ENCODE measurements at places on chromosomes 7 and 10. TPM values are rescaled to one million over a fixed set of nuclear protein-coding genes. Genes with fewer than 3 reads are reported as not detected.

DNA sequence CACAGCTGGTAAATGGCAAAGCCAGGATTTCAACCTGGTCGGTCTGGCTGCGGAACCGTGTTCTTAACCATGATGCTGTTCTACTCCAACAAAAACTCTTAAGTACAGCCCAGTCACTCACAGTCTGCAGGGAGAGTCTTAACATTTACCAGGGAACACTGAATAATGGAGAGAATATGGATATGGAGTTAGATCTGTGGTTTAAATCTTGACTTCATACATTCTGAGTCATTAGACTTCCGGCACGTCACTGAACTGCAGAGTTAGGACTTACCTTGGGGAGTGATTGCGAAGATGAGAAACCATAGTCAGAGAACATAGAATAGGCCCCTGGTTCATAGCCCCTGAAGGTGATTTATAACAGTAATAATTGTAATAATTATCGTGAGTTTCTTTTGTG is 61.7 kb downstream of the ADRA2A start:
- H3K4me1 ChIP-seq, result no peaks in the 10 kb centered on the region
- H3K27ac ChIP-seq, result no peak overlapping the region
- H3K36me3 ChIP-seq, result no peaks in the 10 kb centered on the region
- no peak overlapping the region for H3K4me3 ChIP-seq
- H3K27me3 ChIP-seq, result no peaks in the 10 kb centered on the region

The DNA2 gene
- total RNA-seq, result 18.2 TPM

The SUGCT gene
- total RNA-seq, result 2.2 TPM

GRCh38 chr10:132882069-132882951 is 60.1 kb downstream of the CFAP46 start:
- no peak for DNase-seq
- H3K27me3 ChIP-seq, result no peaks in the 10 kb centered on the region
- H3K4me1 ChIP-seq, result no peaks in the 10 kb centered on the region
- no peak overlapping the region for H3K4me3 ChIP-seq
- no peak overlapping the region for H3K27ac ChIP-seq
- no peaks in the 10 kb centered on the region for H3K36me3 ChIP-seq

The CYP26C1 gene
- 2.0 TPM for total RNA-seq

The CD36 gene
- 0.58 TPM for total RNA-seq

- peak; percentile 66 for DNase-seq
- H3K4me1 ChIP-seq, result peaks cover 18% of the 10 kb centered on the region
- H3K36me3 ChIP-seq, result no peaks in the 10 kb centered on the region
- H3K27ac ChIP-seq, result peak overlapping the region; percentile 63
- H3K4me3 ChIP-seq, result peak overlapping the region; percentile 95
- H3K27me3 ChIP-seq, result no peaks in the 10 kb centered on the region
Observed at GRCh38 chr7:7183061-7183837, 905 bp downstream of the C1GALT1 start.

The HOGA1 gene
- total RNA-seq, result 0.91 TPM

The FKBP6 gene
- total RNA-seq, result not detected

The GRID2IP gene
- total RNA-seq, result not detected

The ELAPOR2 gene
- total RNA-seq, result 63.5 TPM

DNA sequence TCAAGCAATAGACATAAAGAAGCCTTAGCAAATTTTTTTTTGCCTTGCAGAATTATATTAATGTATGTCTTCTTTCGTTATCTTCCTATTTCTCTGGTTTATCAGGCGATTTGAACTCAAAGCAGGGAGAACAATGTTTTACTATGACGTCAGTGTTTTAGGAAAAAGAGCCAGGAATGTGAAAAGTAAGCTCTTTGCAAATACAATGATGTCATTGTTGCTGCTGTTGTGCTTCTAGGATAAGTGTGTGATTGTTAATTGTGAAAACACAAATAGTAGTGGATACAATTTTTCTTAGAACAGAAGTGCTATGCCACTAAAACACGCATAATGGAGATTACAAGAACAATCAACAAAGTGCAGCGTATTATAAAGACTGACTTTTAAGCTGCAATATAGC is 9.5 kb upstream of the AUTS2 start:
- H3K27ac ChIP-seq, result no peak overlapping the region
- DNase-seq, result no peak
- H3K4me3 ChIP-seq, result no peak overlapping the region
- no peaks in the 10 kb centered on the region for H3K27me3 ChIP-seq

DNA sequence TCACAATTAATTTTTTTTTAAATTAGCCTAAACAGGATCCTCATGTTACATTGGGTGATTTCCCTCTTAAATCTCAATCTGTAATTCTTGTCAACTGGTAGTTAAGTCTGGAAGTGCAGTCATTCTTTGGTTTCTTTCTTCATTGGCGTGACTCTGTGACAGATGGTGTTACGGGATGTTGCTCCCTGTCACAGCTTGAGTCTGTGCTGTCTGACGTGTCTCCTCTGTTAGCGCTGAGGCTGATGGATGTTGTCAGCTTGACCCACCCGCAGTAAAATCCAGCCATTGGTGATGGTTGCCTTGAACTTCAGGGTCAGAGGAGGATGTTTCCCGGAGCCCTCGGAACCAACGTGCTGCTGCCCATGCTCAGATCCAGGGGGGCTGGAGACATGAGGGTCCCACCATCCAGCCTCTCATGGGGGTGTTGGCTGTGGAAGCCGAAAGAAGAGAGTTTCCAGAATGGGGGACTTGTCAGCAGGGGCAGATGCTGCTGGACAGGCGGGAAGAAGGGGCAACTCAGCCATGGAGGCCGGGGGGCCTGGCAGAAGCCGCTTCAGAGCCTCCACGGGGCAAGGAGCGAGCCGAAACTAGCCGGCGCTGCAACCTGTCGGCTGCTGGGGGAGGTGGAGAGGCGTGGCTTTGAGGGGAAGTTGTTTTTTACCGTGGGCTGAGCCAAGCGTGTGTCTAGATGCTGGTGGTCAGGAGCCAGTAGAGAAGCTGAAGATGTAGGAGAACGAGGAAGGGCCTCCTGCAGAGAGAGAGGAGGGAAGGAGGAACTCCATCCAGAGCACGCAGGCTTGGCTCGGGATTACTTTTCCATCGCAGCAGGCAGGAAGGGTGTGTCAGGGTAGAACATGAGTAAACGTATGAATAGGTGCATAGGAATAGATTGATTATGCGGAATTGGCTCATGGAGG is 3.5 kb downstream of the SUN1 start:
- no peak overlapping the region for H3K27ac ChIP-seq
- H3K36me3 ChIP-seq, result peaks cover 8% of the 10 kb centered on the region
- no peaks in the 10 kb centered on the region for H3K27me3 ChIP-seq

DNA sequence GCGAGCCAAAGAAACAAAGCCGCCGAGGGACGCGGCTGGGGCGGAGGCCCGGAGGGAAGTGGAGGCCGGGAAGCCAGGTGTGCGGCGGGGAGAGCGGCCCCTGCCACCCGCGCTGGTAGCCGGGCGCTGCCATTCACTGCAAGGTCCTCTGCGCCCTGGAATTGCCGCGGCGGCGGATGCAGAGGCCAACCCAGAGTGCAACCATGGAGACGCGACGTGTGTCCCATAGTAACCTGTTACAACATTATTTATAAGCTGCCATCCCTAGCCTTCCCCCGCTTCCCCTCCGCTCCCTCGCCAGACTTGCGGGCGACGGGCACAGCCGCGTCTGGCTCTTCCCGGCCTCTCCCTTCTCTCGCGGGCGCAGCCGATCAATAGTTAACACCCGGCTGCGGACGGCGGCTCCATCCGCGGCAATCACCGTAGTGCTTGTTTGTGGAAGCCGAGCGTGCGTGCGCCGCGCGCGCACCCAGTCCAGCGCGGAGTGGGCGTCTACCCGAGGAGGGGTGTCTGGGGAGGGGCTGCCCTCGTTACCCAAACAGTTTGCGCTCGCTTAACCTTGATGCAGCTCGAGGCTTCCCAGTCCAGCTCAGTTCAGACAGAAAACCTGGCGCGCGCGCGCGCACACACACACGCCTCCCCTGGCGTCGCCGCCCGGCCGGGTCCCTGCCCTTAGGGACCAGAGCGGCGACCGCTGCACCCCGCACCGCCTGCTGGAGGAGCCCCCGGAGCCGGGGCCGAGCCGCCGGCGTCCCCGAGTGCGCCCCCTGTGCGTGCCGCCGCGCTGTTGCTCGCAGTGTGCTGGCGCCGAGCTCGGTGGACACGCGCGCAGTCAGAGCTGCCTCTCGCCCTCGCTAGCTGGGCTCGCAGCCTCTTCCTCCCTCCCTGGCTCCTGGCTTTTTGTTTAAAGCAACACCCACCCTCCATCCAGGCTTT is 165.4 kb upstream of the DPP6 start:
- no peak overlapping the region for H3K4me3 ChIP-seq
- H3K36me3 ChIP-seq, result no peaks in the 10 kb centered on the region
- H3K27ac ChIP-seq, result no peak overlapping the region
- no peaks in the 10 kb centered on the region for H3K4me1 ChIP-seq
- no peak for DNase-seq

The SORBS1 gene
- 3.2 TPM for total RNA-seq

GRCh38 chr10:89053555-89053954 is 63.0 kb downstream of the FAS start:
- no peak for DNase-seq
- H3K4me1 ChIP-seq, result no peaks in the 10 kb centered on the region
- H3K27me3 ChIP-seq, result no peaks in the 10 kb centered on the region
- no peak overlapping the region for H3K4me3 ChIP-seq
- H3K36me3 ChIP-seq, result no peaks in the 10 kb centered on the region

GRCh38 chr7:98992076-98992475 is 113.7 kb downstream of the TRRAP start:
- no peak overlapping the region for H3K27ac ChIP-seq
- no peak for DNase-seq
- peaks cover 62% of the 10 kb centered on the region for H3K36me3 ChIP-seq
- no peaks in the 10 kb centered on the region for H3K4me1 ChIP-seq
- H3K27me3 ChIP-seq, result no peaks in the 10 kb centered on the region

The DLX5 gene
- total RNA-seq, result not detected

DNA sequence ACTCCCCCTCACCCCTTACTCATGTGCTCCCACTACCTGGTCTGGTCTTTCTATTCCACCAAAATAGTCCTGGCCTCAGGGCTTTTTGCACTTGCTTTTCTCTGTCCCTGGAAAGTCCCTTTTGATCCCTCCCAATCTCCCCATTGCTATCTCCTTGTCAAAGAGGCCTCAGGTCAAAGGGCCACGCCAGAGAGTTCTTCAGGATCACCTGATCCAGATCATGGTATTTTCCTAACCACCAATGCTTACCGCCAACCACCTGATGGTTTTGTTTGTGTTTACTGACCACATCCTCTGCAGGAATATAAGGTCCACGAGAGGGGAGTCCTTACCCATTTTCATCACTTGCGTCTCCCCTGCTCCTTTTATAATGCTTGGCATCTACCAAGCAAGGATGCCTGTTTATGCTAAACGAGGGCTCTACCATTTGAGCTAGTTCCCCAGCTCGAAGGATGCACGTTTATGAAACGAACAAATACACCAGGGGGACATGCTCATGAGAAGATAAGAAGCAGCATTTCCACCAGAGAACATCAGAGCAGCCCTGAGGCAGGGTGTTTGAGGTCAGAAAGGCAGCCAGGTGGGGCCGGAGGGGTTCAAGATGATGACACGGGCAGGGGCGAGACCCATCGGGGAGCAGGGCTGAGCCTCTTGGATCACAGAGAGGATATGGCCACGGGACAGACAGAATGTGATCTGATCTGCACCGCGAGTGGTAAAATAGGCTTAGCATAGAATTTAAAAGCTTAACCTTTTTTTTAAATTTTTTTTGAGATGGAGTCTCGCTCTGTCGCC is 43.1 kb upstream of the FOXK1 start:
- H3K4me3 ChIP-seq, result no peak overlapping the region
- H3K27ac ChIP-seq, result no peak overlapping the region
- H3K36me3 ChIP-seq, result no peaks in the 10 kb centered on the region
- no peak for DNase-seq
- no peaks in the 10 kb centered on the region for H3K27me3 ChIP-seq

- no peak for DNase-seq
- H3K27ac ChIP-seq, result no peak overlapping the region
- no peaks in the 10 kb centered on the region for H3K27me3 ChIP-seq
- no peaks in the 10 kb centered on the region for H3K4me1 ChIP-seq
Observed at GRCh38 chr10:133400624-133401424, 6.9 kb downstream of the MTG1 start.

The FAM13C gene
- total RNA-seq, result not detected

GRCh38 chr10:24415455-24416125 is 206.7 kb downstream of the KIAA1217 start:
- no peaks in the 10 kb centered on the region for H3K27me3 ChIP-seq
- H3K36me3 ChIP-seq, result no peaks in the 10 kb centered on the region
- no peaks in the 10 kb centered on the region for H3K4me1 ChIP-seq
- H3K4me3 ChIP-seq, result no peak overlapping the region
- no peak overlapping the region for H3K27ac ChIP-seq

DNA sequence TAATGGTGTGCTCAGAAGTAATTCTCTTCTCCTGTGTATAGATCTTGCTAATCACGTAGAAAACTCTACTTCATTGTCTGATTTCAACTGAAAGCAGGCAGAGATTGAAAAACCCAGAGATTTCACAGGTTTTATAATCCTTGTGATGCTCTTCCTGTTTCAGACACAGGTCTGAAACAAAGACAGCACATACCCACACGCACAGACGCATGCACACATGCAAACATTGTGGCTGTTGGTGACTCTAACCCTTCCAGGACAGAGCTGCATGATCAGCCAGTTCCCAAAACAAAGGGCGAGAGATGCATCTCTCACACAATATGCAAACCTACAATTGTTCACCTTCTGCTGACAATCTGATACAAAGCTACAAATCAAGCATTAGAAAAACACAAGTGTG is 11.1 kb upstream of the TFEC start:
- no peaks in the 10 kb centered on the region for H3K4me1 ChIP-seq
- H3K27ac ChIP-seq, result no peak overlapping the region
- no peak for DNase-seq
- H3K27me3 ChIP-seq, result no peaks in the 10 kb centered on the region

- H3K4me1 ChIP-seq, result no peaks in the 10 kb centered on the region
- no peaks in the 10 kb centered on the region for H3K27me3 ChIP-seq
- H3K4me3 ChIP-seq, result no peak overlapping the region
- no peak for DNase-seq
Observed at GRCh38 chr10:106577266-106577665, 587.2 kb downstream of the SORCS1 start.

The IL6 gene
- total RNA-seq, result 11.0 TPM

DNA sequence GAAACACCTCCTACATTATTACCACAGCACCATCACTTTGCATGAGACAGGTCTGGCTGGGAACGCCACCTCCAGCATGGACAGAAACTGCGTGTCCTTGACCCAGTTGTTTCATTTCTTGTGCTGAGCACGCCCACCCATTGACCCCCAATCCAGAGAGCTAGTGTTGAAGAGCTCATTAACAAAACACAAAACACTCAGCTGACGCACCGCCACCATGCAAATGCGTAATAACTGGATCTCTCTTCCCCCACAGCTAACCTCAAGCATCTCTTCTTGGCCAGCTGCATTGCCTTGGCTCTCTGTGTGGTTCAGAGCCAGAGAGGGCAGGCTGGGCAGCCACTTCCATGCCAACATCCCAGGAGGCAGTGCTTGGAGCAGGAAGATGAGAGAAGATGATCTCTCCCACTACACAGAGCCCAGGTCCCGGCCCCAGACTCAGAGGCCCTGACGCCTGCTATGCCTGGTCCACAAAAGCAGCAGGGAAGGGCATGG is 173.5 kb downstream of the PLXNA4 start:
- H3K4me1 ChIP-seq, result peaks cover 16% of the 10 kb centered on the region
- H3K27ac ChIP-seq, result no peak overlapping the region
- no peak overlapping the region for H3K4me3 ChIP-seq
- no peaks in the 10 kb centered on the region for H3K27me3 ChIP-seq
- DNase-seq, result no peak

The CRTAC1 gene
- 0.72 TPM for total RNA-seq

The HUS1 gene
- total RNA-seq, result 49.7 TPM
